H4 (cell line): ENCODE measurements at places on chromosomes 13 and 19. TPM values are rescaled to one million over a fixed set of nuclear protein-coding genes. Genes with fewer than 3 reads are reported as not detected.

CDADC1 gene
- total RNA-seq = 1.3 and 3.1 TPM in 2 replicates

ZNF90 gene
- 1.7 and 2.6 TPM in 2 replicates for total RNA-seq

LPAR2 gene
- total RNA-seq = 0.16 and 0.72 TPM in 2 replicates

DOCK9 gene
- total RNA-seq = 2.3 and 22.8 TPM in 2 replicates

TEX101 gene
- total RNA-seq = not detected in 2 replicates

GPR180 gene
- total RNA-seq = 2.5 and 3.7 TPM in 2 replicates

DNA sequence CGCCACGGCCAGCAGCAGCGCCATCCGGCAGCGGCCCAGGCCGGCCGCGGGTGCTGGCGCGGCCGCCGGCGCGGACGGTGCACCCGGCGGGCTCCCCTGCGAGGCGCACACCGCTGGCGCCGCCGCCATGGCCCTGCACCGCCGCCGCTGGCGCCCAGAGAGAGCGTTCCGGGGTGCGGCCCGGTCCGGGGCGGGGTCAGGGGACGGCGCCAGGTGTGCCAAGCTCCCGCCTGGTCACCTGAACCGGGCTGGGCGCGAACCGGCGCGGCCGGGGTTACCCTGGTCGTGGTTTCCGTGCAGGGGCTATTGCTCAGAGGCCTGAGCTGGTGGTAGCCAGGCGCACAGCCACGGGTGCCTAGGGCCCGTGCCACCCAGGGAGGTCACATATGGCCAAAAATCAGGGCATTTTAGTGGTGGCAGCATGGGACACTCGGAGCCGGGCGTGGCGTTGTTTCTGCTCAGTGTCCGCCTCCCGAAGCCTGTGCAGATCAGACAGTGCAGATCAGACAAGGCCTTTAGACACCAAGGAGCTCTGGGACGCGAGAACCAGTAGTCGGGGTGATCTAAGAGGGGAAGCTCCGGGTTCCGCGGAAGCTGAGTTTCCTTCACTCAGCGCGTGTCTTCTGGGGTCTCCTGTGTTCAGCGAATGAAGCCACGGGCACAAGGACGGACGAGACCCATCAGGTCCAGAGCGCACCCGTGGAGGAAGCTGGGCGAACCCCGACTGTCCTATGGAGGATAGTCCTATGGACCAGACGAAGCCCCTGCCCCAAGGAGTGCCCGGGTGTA lies at the start of gene TMEM238:
TMEM238 (minus strand) TSS at position 162 of the 789 bp plus-strand sequence; CDS start at position 129, 33 bp downstream.
- DNase-seq = no peak

- DNase-seq = no peak
Observed at GRCh38 chr19:42466521-42467182, 23.9 kb upstream of the CXCL17 start.

- no peak for DNase-seq
Observed at GRCh38 chr19:17610384-17610783, 54.9 kb downstream of the COLGALT1 start.

DNA sequence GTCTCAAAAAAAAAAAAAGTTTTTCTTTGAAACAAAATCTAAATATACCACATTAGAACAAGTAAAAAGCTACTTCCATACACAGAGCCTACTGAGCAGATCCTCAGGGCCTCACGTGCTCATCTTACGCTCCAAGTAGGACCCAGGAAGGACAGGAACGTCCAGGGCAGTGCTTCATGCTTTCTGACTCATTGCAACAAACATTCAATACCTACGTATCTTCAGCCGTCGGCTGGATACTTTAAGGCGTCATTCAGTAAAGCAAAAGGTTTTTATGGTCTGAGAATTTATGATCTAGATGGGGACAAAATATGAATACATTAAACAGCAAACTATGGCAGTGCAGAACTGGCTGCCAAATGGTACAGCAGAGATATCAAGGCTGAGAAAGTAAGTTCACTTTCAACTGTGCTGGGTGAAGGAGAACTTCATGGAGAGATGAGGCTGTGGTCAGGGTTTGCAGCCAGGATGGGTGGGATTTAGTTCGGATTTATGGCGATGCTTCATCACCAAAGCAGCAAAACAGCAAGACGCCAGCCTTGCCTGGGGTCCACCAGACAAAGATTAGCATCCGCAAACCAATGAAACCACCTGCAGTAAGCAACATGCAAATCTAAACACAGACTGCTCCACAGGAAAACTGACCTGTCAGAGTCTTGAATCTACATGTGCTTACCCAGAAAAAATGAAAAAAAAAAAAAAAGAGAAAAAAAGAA lies 20.5 kb downstream of the CARS2 start:
- no peak for DNase-seq

DNA sequence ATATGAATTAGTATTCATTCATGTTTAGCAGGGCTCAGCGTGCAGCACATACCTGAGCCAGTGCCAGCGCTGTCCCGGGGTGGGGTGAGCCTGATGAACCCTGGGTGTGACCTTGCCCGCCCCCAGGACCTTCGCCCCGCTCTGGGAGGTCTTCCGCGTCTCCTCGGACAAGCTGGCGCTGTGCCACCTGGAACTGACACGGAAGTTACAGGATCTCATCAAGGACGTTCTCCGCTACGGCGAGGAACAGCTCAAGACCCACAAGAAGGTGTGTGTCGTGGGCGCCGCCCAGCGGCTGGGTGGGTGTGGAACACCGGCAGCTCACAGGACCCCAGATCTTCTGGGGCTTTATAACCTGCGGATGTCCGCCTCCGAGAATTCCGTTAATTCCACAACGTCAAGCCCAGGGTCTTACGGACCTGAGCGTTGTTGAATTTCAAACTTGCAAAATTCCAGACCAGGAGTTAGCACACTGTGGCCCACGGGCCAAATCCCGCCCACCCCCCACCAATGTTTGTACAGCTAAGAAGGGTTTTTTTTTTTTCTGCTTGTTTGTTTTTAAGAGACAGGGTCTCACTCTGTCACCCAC lies 15.4 kb downstream of the FCHO1 start:
- peak; percentile 95 for DNase-seq

DNA sequence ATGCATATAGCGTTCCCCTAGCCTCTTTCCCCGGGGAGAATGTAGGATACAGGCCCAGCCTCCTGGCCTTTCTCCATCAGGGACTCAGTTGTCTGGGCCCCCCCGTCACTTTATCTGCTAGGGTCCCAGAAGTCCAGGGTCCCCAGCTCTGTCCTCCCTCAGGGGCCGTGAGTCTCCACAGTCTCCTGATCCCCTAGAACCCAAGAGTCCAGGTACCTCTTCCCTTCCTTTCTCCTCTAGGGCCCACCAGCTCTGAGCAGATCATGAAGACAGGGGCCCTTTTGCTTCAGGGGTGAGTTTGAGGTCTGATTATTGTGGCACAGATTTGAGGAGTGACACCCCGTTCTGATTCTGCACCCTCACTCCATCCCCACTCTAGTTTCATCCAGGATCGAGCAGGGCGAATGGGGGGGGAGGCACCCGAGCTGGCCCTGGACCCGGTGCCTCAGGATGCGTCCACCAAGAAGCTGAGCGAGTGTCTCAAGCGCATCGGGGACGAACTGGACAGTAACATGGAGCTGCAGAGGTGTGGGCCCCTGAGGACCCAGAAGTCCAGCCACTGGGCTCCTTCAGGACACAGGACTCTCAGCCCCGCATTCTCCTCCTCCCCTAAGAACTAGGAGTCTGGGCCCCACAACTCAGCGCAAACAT lies 758 bp downstream of the BAX start:
- DNase-seq = no peak

GRCh38 chr13:37207691-37208451 lies 102.4 kb upstream of the CSNK1A1L start:
- no peak for DNase-seq

DNA sequence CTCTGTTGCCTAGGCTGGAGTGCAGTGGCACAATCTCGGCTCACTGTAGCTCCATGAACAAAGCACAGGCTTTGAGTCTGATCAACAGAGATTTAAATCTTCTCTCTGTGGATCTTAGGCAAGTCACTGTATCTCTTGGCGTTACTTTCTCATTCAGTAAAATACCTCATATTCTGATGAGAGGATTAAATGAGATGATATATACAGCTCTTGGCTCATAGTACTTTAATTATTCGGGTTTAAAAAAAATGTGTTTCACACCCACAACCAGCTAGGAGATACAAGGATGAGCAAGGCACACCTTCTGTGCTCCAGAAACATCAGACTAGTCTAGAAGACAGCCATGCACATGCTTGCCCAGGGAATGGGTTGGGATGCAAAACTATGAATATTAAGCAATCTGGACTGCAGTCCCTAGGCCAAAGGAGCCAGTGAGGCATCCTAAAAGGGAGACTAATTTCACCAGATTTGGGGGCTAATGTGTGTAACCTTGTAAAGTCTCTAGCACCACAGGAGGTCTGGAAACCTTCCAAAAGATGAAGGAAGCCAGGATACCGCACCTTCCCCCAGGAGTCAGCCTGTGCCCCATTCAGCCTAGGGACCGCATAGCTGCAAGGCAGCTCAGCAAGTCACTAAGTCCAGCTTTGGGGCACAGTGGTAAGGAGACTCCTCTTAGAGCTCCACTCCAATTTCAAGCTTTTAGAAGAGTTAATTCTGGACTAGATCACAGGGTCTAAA lies 2.5 kb downstream of the VPS36 start:
- no peak for DNase-seq

- peak; percentile 66 for DNase-seq
Observed at GRCh38 chr19:51441410-51442390, 16.6 kb downstream of the SIGLEC8 start.

DNA sequence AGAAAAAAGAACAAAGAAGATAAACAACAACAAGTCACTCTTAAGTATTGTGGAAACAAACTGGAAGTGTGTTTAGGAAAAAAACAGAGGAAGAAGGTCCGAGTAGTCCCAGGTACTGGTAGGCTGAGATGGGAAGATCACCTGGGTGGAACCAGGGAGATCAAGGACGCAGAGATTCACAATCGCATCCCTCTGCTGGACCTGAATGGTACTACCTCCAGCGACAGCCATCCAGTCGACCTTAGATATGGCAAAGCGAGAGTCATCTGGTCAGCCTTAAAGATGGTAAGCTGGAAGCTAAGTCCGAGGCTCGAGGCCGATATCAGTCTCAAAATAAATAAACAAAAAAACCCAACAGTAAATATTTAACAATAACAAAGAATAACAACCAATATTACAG lies 44.9 kb upstream of the ZNF91 start:
- no peak for DNase-seq

DNA sequence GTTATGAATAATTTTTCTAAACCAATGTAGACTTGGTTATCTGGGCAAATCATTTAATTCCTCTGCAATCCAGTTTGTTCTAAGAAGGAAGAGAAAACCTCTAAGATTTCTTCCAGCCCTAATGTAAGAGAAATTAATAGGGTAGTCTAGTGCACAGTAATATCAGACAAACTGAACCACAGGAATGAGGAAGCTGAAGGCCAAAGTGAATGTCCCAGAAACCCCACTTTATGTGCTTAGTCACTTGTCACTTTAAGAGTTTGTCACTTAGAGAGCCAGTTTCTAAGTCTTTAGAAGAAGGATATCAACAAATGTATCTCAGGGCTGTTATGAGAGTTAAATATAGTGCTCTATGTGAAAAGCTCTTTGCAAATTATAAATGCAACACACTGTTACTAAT lies 750.6 kb downstream of the DIAPH3 start:
- no peak for DNase-seq

GRCh38 chr13:86907156-86907555 lies 764.0 kb upstream of the SLITRK5 start:
- no peak for DNase-seq

DNA sequence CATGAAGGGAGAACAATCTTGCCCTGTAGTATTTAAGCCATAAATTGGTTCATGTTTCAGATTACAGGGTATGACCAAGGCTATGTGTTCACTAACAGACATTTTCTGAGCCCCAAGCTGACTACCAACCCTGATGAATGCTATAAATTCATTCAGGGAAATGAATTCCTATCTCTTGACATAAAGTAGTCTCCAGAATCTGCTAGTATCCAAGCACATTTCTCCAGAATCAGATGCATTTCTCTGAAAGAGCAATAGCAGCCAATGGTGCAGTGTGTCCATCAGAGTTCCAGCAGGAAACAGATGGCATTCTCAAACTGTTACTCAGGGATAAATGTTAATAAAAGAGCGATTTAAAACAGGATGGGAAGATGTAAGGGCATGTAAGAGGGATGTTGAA lies 226.4 kb downstream of the COG6 start:
- DNase-seq = no peak

GRCh38 chr19:49845414-49845813 lies 5.5 kb upstream of the PTOV1 start:
- DNase-seq = no peak

DNA sequence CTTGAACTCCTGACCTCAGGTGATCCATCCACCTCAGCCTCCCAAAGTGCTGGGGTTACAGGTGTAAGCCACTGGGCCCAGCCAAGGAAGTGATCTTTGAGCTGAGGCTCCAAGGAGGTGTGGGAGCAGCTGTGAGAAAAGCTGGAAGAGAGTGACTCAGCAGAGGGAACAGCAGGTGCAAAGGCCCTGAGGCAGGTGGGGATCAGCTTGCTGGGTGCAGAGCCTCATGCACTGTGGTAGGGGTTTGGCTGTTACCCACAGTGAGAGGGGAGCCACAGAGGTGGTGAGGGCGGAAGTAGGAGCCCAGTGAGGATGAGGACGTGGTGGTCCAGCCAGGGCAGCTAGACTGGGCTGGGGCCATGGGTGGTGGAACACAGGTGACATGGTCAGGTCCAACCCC lies 6.5 kb downstream of the NPAS1 start:
- no peak for DNase-seq

GRCh38 chr13:109840201-109840892 lies 54.0 kb upstream of the IRS2 start:
- peak; percentile 77 for DNase-seq

DNA sequence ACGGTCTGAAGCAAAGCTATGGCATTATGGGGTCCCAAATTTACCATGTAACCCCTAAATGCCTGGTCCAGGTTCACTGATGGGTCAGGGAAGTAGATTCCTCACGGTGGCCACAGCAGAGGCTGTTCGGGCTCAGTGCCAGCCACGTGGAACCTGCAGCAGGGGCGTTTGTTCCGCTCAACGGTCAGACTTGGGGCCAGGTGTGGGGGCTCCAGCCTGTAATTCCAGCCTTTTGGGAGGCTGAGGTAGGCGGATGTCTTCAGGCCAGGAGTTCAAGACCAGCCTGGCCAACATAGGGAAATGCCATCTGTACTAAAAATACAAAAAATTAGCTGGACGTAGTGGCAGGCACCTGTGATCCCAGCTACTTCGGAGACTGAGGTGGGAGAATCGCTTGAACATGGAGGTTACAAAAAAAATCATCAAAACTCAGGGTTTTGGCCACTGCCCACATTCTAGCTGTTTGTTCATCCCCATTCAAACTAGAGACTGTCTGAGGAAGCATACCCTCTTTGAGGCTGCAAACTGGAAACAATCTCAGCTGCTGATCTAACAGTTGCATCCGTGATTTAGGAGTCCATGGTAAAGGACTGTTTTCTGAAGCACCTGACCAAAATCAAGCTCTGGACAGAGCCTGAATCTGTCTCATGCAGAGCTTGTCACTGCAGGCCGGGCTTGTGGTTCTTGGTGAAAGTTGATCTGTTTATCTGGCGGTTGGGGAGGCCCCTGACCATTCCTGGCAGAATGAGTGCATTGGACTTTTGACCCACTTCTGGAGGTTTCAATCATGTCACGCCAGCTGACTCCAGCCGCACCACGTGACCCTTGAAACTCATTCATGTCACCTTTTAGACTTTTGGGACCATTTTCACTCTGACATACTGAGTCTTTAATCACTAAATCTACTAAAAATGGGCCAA lies 30.2 kb upstream of the ZNF331 start:
- peak; percentile 76 for DNase-seq

- peak; percentile 16 for DNase-seq
Observed at GRCh38 chr13:21670006-21670882, 629 bp upstream of the FGF9 start.

- no peak for DNase-seq
Observed at GRCh38 chr13:39419068-39419467, 183.9 kb downstream of the LHFPL6 start.

GRCh38 chr13:74266861-74267260 lies 132.7 kb upstream of the KLF12 start:
- no peak for DNase-seq

- peak; percentile 87 for DNase-seq
Observed at GRCh38 chr19:42207767-42208271, 9.7 kb downstream of the DEDD2 start.
